ENCODE measurements at places on chromosomes 2 and 18.

GRCh38 chr2:183459466-183459865 is 335.2 kb downstream of the NUP35 start:
- no peak for DNase-seq

GRCh38 chr2:239913636-239914417 is 111.3 kb downstream of the NDUFA10 start:
- no peak for DNase-seq

GRCh38 chr2:56338232-56338631 is 154.4 kb downstream of the CCDC85A start:
- no peak for DNase-seq

- DNase-seq: no peak
Measured at GRCh38 chr18:15005313-15006130, 257.6 kb downstream of the ANKRD30B start.

DNA sequence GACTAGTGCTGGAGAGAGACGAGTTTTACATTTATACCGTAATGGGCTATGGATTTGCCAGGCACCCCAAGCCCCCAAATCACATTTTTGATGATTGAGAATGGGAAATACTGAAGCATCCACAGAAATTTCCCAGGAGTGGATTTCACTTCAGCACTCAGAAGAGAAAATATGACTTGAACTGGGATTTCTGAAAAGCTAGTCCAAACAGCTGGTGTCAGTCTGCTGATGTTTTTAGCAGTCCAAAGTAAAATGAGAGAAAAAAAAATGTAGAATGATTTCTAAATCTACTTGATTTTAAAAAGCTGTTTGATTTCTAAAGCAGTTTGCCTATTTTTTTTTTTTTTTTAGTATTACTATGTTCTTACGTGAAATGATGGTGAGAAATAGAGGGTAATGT is 105.0 kb downstream of the PLEKHM3 start:
- DNase-seq: no peak

DNA sequence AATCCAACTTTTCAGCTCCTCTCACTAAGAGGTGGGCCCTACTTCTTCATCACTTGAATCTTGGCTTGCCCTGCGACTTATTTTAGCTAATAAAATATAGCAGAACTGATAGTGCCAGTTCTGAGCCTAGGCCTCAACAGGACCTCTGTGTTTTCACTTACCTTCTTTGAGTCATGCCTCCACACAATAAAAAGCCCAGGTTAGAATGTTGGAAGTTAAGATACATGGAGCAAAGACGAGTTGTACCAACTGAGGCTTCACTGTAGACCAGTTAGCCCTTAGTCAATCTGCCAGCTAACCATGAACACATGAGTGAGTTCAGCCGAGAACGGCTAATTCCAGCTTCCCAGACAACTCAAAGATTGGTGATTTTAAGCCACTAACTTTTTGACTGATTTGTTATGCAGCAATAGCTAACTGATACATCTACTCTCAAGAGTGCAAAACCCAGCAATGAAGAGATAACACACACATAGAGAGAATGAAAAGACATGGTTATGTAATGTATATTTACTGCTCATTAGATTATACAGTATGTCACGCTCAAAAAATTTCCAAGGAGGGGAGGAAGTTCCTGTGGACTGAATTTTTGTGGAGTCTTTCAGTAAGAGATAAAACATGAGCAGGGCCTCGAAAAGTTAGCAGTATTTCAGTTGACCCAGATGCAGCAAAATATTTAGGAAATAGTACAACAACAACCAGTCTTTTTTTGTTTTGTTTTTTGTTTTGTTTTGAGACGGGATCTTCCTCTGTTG is 181.1 kb downstream of the MYCN start:
- no peak for DNase-seq

- no peak for DNase-seq
Measured at GRCh38 chr18:31579375-31579774, 12.3 kb upstream of the TTR start.

GRCh38 chr2:85234868-85235267 is 92.9 kb downstream of the TGOLN2 start:
- DNase-seq: no peak

- no peak for DNase-seq
Measured at GRCh38 chr18:35022426-35023001, 18.7 kb upstream of the MAPRE2 start.

DNA sequence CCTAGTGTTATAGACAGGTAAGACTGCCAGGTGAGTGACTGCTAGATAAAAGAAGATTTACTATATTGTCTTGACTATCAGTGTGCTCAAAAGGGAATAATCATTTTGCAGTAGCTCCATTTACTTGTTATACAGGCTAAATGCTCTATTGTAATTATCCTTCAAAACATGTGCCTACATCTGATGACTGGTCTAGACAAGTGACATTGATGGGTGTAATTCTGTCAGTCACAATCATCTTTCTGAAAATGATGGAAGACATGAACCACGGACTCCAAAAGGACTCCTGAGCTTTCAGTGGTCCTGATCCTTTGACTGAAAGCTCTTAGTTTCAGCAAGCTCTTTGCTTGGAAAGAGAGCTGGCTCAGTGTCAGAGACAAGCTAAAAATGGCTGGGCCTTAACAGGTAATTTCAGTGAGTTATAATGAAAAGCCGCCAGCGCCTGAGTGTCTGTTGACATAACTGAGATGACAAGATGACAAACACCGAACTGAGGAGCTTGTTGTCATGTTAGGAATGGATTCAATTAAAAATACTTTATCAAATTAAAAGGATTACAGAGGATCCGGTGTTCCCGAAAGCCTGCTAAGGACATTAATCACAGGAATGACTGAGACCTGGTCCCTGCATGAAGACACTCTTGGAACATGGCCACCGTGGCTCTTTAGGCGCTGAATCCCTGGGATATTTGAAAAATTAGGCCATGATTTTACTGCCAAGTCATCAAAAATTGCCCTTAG is 141.7 kb downstream of the CMPK2 start:
- no peak for DNase-seq

DNA sequence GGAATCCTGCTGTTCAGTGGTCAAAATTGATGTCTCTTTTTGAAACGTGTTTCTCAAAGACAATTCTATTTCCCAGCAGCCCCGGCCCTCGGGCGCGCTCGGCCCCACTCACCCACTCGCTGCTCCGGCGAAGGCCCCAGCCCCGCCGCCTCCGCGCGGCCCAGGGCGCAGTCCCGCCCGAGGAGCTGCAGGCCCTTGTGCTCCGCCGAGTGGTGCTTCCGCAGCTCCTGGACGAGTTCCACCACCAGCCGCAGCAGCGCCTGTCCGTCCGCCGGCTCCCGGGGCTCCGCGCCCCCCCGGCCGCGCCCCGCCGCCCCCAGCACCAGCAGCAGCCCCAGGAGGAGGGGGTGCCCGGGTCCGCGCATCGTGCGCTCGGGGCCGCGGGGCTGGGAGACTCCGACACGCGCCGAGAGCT is 413 bp downstream of the ALKAL2 start:
- DNase-seq: no peak

DNA sequence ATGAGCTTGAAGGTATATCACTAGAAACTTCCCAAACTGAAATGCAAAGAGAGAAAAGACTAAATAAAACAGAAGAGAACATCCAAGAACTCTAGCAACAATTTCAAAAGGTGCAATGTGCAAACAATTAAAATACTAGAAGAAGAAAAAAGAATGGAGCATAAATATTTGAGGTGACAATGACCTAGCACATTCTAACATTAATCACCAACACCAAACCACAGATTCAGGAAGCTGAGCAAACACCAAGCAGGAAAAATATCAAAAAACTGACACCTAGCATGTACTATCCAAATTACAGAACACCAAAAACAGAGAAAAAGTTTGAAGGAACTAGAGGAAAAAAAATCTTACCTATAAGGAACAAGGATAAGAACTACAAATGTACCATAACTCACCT is 460.8 kb downstream of the IRS1 start:
- peak; percentile 61 for DNase-seq

GRCh38 chr2:233135421-233135820 is 75.3 kb downstream of the INPP5D start:
- DNase-seq: no peak

DNA sequence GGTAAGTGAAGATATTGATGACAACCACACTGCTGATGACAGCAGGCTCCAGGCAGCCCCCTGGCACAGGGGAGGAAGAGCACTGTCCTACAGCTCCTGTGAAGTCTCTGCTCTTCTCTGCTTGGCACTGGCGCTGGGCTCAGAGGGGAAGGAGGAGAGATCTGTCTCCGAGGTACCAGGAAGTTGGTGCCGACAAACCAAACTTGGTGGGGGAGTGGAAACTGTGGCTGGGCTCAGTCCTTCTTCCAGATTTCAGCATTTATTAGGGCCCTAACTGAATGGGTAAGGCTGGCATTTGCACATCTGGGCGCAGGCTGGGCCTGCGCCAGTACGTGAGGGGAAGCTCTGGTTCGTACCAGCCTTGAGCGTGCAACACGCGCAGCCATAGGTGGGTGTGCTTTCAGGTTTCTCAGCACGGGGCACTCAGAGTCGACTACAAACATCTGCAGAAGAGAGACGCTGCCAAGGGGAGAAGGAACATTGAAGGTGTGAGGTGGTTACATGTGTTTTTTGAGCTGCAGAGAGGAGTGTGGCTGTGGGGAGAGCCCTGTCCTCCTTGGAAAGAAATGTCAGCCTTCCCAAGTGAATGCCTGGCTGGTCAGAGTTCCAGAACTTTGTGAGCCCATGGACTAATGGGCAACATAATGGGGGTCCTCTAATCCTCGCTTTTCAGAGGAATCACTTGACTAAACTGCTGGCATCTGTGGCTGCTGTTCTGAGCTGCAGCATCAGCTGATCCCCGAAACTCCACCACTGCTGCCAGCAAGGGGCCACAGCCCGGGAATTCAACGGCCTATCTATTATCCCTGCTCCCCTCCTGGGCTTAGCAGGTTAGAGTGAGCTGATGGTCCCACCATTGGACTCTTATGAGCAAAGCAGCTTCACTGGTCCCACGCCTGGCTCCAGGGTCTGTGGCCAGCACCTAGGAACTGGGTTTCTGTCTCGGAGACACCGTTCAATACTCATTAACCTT is 55.2 kb upstream of the SEMA4C start:
- DNase-seq: no peak

DNA sequence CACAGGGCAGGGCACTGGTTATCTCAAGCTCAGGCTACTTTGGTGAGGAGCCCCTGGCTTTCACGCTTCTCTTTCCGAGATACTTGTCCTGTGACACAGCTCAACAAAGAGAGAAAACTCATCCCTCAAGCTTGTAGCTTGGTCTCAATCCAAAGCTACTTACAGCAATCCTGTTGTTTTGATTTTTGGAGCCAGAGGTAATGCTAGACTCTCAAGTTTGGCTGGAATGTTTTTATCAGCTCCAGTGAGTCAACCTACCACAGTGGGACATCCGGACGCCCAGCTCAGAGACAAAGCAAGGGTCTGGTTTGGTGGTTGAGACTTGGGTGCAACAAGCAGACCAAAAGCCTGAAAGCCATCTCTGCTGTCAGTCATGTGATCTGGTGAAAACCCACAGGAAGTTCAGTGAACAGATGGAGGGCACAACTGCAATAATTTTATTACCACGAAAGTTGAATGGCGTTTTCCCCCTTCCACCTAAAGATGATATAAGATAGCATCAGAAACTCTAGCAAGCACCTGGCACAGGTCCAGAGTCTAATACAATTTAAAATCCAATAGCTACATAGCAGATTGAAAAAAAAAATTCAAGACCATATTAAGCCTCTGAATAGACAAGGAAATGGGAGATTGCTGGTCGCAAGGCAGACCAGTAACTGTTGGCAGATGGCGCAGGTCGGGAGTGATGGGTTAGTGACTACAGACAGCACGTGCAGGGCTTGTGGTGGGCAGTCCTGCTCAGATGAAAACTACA is 102.3 kb upstream of the SMAD7 start:
- no peak for DNase-seq

DNA sequence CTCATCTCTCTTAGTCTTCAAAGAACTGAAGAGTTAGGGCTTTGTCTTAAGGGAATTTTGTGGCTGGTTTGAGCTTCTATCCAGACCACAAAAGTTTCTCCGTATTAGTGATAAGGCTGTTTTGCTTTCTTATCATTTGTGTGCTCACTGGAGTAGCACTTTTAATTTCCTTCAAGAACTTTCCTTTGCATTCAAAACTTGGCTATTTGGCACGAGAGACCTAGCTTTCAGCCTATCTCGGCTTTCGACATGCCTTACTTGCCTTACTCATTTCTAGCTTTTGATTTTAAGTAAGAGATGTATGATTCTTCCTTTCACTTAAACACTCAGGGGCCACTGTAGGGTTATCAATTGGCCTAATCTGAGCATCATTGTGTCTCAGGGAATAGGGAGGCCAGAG is 29.9 kb downstream of the HDHD2 start:
- DNase-seq: no peak

DNA sequence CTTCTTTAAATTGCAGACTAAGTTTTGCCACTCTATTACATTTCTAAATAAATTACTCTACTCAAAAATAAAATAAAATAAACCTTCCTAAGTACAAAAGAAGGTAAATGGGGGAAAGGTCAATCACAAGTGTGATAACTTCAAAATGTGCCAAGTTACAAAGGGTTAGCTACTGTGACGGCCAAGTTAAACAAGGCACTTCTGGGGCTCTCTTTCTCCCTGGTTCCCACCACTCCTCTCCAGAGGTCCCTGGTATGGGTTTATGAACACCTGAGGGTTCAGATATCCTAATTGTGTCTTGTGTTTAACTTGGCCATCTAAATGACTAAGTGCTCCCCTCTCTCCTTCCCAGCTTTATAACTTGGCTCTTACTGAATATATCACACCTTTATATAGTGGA is 5.4 kb downstream of the ZNF521 start:
- DNase-seq: no peak

DNA sequence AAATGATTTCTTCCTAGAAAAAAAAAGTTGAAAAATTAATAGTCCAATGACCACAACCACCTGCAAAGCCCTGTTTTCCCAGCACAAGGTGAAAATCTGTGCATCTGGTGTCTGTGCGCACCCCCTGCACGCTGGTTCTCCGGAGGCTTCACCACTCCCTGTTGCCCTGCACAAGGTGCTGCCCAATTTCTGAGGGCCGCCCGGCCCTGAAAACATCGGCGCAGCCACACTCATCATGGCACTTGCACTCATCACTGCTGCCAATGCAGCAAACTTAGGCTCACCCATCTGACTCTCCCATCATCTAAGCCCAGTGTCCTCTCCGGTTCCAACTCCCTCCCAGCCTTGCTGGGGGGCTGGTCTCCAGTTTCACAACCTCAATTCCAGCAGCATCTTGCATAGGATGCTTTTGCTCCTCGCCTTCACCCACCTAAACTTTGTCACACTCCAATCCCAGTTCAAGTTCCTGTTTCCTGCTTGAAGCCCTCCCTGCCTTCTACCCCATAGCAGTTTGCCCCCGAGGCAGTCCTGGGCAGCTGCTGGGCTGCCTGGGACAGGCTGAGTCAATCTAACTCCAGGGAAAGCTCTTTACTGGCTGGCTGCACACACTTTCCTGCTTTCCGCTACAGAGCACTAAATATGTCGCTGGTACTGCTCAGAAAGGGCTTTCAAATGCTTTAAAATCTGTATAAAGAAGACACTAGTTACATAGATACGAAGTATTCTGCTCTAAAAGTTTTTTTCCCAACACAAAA is 522.5 kb upstream of the ID2 start:
- DNase-seq: no peak

- DNase-seq: no peak
Measured at GRCh38 chr2:27291865-27292264, 9.6 kb downstream of the TRIM54 start.

- DNase-seq: no peak
Measured at GRCh38 chr18:28287146-28287545, 110.2 kb upstream of the CDH2 start.

Data from T47D (cell line).